ENCODE measurements at places on chromosomes 3 and 15.
A peak's percentile ranks its signal among the peaks of the same experiment; 100 is the strongest.

- no peak for DNase-seq
These were observed 999 bp upstream of the KIF7 start for GRCh38 chr15:89656116-89656815.

DNA sequence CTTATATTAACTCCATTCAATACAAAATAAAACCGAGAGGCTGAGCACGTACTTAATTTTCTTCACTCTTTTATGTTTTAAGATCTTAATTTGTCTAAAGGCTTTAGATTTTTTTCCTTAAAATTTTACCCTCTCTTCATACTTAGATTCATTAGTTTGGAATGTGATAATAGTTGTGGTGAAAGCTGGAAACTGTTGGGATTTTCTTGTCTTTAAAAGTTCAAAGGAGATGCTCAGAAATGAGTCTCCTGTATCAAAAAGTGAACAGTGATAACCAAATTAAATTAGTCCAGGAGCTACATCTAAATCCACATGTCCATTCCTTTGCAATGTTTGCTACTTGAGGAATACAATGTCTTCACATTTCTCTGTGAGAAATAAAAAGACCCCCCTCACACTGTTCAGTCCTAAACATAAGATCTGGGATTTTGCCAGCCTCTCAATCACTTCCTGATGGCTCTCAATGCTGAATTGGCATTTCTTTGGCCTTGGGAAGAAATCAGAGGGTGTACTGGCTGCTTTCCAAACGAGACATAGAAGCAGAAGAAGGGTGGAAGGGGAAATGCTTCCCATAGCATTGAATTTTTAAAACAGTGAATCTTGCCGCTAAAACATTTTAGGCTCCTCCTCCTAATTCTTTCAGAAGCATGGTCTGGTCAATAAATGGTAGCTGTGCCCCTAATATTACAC is 245.0 kb downstream of the SHOX2 start:
- peak; percentile 64 for DNase-seq

GRCh38 chr3:184806567-184807271 is 5.2 kb upstream of the VPS8 start:
- no peak for DNase-seq

DNA sequence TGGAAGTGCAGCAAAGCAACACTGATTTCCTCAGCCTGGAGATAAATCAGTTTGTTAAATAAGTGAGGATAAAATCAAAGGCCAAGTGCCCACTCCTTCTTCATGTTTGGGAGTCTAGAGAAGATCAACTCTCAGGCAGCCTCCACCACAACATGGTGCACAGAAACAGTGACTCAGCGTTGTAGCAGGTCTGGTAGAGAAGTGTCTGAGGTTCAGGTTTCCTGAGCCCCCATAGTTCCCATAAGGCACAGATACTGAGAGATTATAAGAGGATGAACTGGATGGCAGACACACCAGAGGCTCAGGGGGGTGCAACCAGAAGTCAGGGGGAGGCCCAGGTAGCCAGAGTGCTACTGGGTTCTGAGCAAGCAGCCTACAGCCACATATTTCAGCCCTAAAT is 166.7 kb downstream of the FRMD5 start:
- DNase-seq, result no peak

GRCh38 chr3:71109241-71109976 is 474.1 kb downstream of the FOXP1 start:
- no peak for DNase-seq

- DNase-seq, result no peak
These were observed 754.4 kb upstream of the GOLIM4 start for GRCh38 chr3:168850109-168850508.

GRCh38 chr3:25465266-25465860 is 37.3 kb downstream of the RARB start:
- DNase-seq, result no peak

GRCh38 chr3:15899388-15899787 is 101.6 kb upstream of the ANKRD28 start:
- DNase-seq, result no peak

GRCh38 chr3:147652651-147653366 is 243.6 kb downstream of the ZIC1 start:
- no peak for DNase-seq

DNA sequence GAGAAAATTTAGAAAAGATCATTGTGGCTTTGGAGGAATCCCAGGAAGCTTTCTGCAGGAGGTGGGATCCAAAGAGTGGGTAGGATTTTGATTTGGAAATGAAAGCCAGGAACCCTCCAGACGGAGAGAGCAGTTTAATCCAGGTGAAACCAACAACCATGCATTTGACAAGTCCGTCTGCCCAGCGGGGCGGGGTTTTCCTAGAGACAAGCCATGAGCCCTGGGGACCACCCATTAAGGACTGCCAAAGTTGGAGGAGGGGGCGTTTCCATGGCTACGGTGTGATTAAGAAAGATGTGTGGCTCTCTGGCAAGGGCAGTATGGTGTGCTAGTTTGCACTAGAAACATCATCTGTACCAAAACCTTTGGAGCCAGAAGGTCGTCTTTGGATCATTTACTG is 53.4 kb downstream of the SRGAP3 start:
- DNase-seq, result no peak

GRCh38 chr15:34019369-34019990 is 19.5 kb downstream of the AVEN start:
- DNase-seq, result no peak

DNA sequence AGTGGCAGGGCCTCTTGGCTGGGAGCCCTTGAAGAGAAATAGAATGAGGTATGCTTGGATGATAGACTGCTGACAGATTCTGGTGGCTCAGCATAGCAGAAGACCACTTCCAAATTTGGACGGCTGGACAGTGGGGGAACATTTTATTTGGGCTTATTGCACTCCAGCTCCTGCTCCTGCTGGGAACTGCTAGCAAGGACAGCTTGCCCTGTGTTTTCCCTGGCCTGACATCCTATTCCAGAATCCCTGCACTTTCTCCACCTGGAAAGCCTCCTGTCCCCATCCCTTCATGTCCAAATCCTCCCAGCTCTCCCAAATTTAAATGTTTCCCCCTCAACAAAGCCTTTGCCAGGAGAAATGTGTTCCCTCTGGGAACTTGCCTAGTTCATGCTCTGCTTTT is 9.8 kb upstream of the COLQ start:
- DNase-seq, result no peak

DNA sequence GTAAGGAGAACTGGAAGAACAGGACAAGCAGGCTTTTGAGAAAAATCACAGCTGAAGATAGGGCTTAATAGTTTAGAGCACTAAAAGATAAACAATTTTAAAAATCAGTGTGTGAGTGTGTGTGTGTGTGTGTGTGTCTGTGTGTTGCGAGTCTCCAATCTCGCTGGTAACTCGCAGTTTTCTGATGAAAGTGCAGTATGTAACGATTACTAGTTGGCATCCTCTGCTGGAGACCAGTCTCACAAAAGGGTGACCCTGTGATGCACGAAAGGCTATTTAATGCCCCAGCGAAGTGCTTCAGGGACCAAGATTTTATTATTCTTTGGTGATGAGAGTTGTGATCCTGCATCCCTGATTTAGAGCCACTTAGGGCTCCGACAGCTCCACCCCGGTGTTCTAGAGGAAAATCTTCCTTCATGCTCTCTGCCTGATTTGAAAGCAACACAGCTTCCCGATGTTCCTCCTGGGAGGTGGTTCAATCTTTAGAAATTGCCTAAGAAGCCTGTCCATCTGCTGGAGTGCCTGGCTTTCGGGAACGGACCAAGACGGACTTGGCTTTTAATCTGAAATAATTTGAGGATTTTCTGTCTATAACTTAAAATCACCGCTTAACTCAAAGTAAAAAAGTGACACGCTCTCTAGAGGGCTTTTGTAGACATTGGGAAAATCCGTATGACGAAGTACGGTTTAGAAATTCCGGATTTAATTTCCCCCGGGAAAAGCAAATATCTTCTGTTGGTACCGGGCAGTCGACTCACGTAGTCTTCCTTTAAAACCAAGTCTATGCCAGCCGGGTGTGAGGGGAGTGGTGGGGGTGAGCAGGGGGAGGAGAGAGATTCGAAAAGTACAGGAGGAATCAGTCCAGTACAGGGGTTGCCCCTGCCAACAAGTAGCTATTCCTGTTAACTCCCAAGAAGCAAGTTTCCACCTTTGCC is 1.1 kb upstream of the ALCAM start:
- peak; percentile 43 for DNase-seq

GRCh38 chr3:159239059-159239458 is 437.2 kb downstream of the MFSD1 start:
- DNase-seq, result no peak

DNA sequence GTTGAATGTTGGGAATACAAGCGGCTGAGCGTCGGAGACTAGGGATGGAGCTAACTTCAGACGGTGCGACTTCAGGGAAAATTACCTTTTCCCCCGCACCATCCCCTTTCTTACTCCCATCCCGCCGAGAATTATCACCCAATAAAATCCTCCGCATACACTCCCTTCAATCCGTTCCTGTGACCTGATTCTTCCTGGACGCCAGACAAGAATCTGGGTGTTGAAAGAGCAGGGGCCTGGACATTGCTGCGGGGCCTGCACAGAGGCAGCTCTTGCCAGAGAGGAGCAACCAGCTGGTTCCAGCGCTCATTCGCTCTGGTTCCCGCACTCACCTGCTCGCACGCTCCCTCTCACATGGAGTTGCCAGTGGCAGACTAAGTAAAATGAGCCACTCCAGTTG is 241.9 kb downstream of the ALCAM start:
- DNase-seq, result no peak
